ENCODE measurements at places on chromosomes 6 and 20.
A peak's percentile ranks its signal among the peaks of the same experiment; 100 is the strongest.

DNA sequence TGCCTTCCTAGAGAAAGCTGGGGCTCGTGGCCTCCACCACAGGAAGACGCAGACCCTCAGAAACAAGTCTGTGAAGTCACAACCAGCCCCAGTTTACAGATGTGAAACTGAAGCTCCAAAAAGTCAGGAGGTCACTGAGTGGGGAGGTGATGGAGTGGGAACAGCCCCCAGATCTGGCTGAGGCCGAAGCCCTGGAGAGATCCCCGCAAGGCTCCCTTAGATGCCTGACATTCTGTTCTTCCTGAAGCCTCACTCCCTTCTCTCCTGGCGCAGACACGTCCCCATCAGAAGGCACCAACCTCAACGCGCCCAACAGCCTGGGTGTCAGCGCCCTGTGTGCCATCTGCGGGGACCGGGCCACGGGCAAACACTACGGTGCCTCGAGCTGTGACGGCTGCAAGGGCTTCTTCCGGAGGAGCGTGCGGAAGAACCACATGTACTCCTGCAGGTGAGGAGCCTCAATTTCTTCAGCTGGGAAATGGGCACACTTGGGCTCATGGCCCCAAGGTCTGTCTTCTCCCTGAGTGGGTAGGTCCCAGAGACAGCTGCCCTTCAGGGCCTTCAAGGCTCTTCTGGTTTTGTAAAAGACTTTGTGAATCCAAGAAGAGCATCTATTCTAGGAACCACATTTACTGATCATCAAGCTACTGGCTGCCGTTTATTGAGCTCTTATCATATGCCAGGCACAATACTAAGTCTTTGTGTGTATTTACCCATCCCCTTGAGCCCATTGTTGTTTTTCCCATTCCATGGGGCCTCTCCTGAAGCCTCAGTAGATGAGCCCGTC, 50.5 kb downstream of the HNF4A start:
- H3K4me1 ChIP-seq: no peaks in the 10 kb centered on the region
- H3K27me3 ChIP-seq: no peaks in the 10 kb centered on the region
- H3K4me3 ChIP-seq: no peak overlapping the region
- no peak overlapping the region for H3K27ac ChIP-seq
- DNase-seq: no peak
- H3K36me3 ChIP-seq: no peaks in the 10 kb centered on the region

- no peak overlapping the region for H3K4me3 ChIP-seq
- peaks cover 2% of the 10 kb centered on the region for H3K4me1 ChIP-seq
- H3K27me3 ChIP-seq: no peaks in the 10 kb centered on the region
- DNase-seq: no peak
Measured at GRCh38 chr20:44112889-44113617, 73.9 kb downstream of the JPH2 start.

DNA sequence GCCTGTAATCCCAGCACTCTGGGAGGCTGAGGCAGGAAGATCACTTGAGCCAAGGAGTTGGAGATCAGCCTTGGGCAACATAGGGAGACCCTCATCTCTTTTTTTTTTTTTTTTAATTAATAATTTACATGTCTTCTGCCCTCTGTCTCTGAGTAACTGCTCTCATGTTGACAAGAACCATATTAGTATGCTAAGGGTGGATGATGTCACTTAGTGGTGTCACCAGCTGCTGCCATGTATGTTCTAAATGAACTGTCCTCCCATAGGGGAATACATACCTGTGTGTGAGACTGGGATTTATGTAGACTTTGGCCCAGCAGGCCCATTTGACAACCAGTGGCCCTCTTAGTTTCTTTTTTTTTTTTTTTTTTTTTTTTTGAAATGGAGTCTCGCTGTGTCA, 65.6 kb downstream of the SCAND1 start:
- no peak overlapping the region for H3K27ac ChIP-seq
- no peaks in the 10 kb centered on the region for H3K27me3 ChIP-seq
- no peak for DNase-seq

DNA sequence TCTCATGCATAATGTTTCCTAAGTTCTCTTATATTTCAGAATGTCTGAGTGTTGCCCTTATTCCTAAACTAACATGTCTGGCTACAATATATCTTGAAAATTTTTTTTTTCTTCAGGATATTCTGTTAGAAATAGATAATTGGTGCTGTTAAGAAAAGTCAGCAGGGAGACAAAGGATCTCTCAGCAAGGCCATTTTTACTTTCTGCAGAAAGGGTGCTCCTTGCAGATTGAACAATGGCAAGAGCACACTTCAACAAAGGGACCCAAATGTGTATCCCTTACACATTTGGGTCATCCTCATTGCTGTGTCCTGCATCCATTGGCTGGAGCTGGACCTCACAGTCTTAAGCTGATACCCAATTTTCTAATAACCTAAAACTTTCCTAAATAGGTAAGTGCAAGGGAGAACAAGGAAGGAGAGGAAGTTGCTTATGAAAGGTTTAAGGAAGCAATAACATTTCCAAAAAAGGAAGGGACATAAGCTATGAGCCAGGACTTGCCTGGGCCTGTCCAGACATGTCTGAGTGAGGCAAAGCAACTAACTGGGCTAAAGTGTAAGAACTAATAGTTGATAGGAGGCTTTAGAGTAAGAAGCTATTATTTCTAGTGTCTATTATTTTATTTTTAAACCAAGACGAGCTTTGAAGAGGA, 429.6 kb downstream of the BCKDHB start:
- no peak for DNase-seq
- no peaks in the 10 kb centered on the region for H3K4me1 ChIP-seq

GRCh38 chr6:129069006-129069405, 186.1 kb downstream of the LAMA2 start:
- DNase-seq: peak; percentile 13
- H3K4me3 ChIP-seq: no peak overlapping the region
- no peaks in the 10 kb centered on the region for H3K4me1 ChIP-seq
- no peaks in the 10 kb centered on the region for H3K36me3 ChIP-seq
- no peak overlapping the region for H3K27ac ChIP-seq

DNA sequence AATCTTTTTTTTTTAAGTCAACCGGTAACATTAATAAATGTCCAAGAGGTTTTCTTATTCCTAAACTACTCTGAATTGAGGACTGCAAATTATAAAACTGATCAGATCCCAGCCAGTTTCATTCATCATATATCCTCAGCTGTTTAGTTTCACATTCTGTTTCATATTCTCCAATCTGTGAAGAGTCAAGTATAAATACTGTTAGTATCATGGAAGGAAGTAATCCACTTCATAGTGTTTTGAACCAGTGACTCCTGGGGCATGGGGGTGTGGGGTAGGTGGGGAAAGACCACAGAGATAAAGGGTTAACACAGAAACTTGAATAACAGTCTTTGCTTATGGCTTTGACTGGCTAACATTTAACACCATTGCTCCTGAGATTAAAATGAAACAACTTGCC, 69.9 kb downstream of the FYN start:
- no peak overlapping the region for H3K4me3 ChIP-seq
- DNase-seq: no peak
- H3K27me3 ChIP-seq: no peaks in the 10 kb centered on the region
- no peaks in the 10 kb centered on the region for H3K36me3 ChIP-seq
- H3K27ac ChIP-seq: no peak overlapping the region
- H3K4me1 ChIP-seq: no peaks in the 10 kb centered on the region

GRCh38 chr6:39057251-39058155, 8.9 kb downstream of the GLP1R start:
- H3K27me3 ChIP-seq: no peaks in the 10 kb centered on the region
- H3K4me1 ChIP-seq: peaks cover 8% of the 10 kb centered on the region
- H3K36me3 ChIP-seq: no peaks in the 10 kb centered on the region
- H3K4me3 ChIP-seq: no peak overlapping the region
- H3K27ac ChIP-seq: no peak overlapping the region
- DNase-seq: no peak

DNA sequence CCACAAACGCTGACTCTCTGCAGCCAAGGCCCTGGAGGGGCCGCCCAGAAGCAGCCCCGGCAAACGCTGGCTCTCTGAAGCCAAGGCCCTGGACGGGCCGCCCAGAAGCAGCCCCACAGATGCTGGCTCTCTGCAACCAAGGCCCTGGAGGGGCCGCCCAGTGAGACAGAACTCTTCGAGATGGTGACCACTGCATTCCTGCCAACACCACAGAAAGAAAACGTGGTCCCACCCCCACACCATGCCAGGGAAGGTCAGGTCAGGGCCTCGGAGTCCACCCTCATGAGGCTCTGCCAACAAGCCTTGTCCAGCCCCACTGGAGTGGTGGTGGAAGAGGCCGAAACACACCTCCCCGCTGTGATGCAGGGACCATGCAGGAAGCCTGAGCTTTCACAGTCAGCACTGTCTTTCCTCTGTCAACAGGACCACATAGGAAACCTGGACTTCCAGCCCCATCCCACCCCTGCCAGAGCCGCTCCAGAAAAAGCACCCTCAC, 97.5 kb downstream of the DLL1 start:
- no peaks in the 10 kb centered on the region for H3K36me3 ChIP-seq
- DNase-seq: no peak
- H3K27ac ChIP-seq: no peak overlapping the region
- no peak overlapping the region for H3K4me3 ChIP-seq
- no peaks in the 10 kb centered on the region for H3K4me1 ChIP-seq

DNA sequence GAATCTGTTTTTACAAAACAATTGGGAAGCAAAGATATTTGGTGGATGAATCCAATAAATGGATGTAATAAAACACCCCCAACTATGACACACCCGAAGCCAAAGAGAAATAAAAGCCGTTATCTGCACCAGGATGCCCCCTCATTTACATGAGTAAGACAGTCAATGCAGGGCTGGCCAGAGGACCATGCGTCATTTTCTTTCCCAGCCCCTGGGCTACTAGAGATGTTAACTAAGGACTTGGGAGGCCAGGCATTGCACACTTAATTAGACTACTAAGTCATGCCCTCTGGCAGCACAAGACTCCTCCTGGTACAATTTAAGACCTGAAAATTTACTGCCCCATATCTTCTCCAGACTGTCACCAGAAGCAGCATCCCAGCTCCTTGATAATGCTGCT, 3.2 kb downstream of the LEMD2 start:
- no peaks in the 10 kb centered on the region for H3K27me3 ChIP-seq
- no peak for DNase-seq
- no peak overlapping the region for H3K27ac ChIP-seq
- H3K4me1 ChIP-seq: peaks cover 22% of the 10 kb centered on the region

GRCh38 chr6:42103216-42103615, 39.2 kb downstream of the C6orf132 start:
- H3K27ac ChIP-seq: peak overlapping the region; percentile 64
- DNase-seq: peak; percentile 42
- H3K4me1 ChIP-seq: peaks cover 44% of the 10 kb centered on the region
- no peaks in the 10 kb centered on the region for H3K27me3 ChIP-seq
- no peaks in the 10 kb centered on the region for H3K36me3 ChIP-seq
- no peak overlapping the region for H3K4me3 ChIP-seq

- H3K4me1 ChIP-seq: peaks cover 3% of the 10 kb centered on the region
- H3K27ac ChIP-seq: peak overlapping the region; percentile 6
- H3K36me3 ChIP-seq: no peaks in the 10 kb centered on the region
- DNase-seq: no peak
- H3K4me3 ChIP-seq: no peak overlapping the region
- H3K27me3 ChIP-seq: no peaks in the 10 kb centered on the region
Measured at GRCh38 chr6:75755704-75756103, 6.7 kb downstream of the MYO6 start.

GRCh38 chr6:8983202-8983688, 547.9 kb upstream of the SLC35B3 start:
- H3K36me3 ChIP-seq: no peaks in the 10 kb centered on the region
- no peak overlapping the region for H3K4me3 ChIP-seq

GRCh38 chr6:50305660-50306059, 255.9 kb upstream of the DEFB112 start:
- H3K4me3 ChIP-seq: no peak overlapping the region
- H3K4me1 ChIP-seq: no peaks in the 10 kb centered on the region
- no peak for DNase-seq
- no peaks in the 10 kb centered on the region for H3K36me3 ChIP-seq
- no peak overlapping the region for H3K27ac ChIP-seq
- no peaks in the 10 kb centered on the region for H3K27me3 ChIP-seq

GRCh38 chr6:7195339-7196018, 87.7 kb downstream of the RREB1 start:
- no peaks in the 10 kb centered on the region for H3K27me3 ChIP-seq
- H3K36me3 ChIP-seq: peaks cover 13% of the 10 kb centered on the region
- no peak overlapping the region for H3K4me3 ChIP-seq
- H3K27ac ChIP-seq: peak overlapping the region; percentile 64
- peaks cover 13% of the 10 kb centered on the region for H3K4me1 ChIP-seq

GRCh38 chr6:33733709-33734007, 13.0 kb downstream of the IP6K3 start:
- H3K27me3 ChIP-seq: no peaks in the 10 kb centered on the region
- DNase-seq: no peak
- H3K4me3 ChIP-seq: no peak overlapping the region
- H3K4me1 ChIP-seq: peaks cover 9% of the 10 kb centered on the region

- no peak overlapping the region for H3K27ac ChIP-seq
- no peak overlapping the region for H3K4me3 ChIP-seq
- peaks cover 5% of the 10 kb centered on the region for H3K36me3 ChIP-seq
- DNase-seq: no peak
Measured at GRCh38 chr6:35358086-35358485, 15.7 kb downstream of the PPARD start.

Data from cardiac muscle cell (in vitro differentiated cells and primary cell).